BJ (cell line): ENCODE measurements at places on chromosomes 16 and 17.

DNA sequence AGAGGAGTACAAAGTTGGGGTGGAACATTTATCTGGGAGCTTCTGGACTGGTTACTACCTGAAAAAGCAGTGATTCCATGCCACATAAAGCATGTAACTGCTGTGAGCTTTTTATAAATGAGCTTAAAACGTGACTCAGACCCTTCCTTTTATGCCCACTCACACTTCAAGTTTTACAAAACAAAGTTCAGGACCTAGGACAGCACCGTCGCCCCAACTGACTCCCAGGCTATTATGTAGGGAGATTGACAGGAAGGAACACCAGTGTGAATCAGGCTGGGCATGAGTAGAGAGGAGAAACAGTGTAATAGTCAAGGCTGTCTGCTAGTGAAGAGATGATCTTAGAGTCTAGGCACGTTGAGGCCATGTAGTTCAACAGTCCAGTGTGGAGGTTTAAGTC is 91.6 kb upstream of the DNAH9 start:
- DNase-seq = no peak

DNA sequence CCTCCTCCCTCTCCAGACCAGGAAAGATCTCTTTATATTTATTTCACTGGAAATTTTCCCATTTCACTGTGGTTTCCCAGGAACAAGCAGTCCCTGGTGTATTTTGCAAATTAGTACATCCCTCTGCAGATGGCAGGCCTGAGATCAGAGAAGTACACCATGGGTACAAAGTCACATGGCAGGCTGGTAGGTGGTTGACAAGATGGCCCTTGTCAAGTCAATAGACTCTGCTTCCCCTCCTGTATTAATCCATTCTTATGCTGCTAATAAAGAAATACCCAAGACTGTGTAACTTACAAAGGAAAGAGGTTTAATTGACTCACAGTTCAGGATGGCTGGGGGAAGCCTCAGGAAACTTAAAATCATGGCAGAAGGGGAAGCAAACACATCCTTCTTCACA is 51.6 kb upstream of the KSR1 start:
- DNase-seq = no peak

DNA sequence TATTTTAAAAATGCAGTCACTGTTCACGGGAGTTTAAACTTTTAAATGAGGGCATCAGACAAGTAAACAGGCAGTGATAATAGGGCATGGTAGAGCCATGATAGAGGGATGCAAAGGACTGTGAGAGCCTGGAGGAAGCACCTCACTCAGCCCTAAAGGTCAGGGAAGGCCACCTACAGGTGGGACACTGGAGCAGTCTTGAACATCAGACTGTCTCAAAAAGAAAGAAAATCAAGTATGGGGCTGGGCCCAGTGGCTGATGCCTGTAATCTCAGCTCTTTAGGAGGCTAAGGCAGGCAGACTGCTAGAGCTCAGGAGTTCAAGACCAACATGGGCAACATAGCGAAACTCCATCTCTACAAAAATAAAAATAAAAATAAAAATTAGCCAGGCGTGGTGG is 31.0 kb upstream of the DHRS7B start:
- DNase-seq = no peak

DNA sequence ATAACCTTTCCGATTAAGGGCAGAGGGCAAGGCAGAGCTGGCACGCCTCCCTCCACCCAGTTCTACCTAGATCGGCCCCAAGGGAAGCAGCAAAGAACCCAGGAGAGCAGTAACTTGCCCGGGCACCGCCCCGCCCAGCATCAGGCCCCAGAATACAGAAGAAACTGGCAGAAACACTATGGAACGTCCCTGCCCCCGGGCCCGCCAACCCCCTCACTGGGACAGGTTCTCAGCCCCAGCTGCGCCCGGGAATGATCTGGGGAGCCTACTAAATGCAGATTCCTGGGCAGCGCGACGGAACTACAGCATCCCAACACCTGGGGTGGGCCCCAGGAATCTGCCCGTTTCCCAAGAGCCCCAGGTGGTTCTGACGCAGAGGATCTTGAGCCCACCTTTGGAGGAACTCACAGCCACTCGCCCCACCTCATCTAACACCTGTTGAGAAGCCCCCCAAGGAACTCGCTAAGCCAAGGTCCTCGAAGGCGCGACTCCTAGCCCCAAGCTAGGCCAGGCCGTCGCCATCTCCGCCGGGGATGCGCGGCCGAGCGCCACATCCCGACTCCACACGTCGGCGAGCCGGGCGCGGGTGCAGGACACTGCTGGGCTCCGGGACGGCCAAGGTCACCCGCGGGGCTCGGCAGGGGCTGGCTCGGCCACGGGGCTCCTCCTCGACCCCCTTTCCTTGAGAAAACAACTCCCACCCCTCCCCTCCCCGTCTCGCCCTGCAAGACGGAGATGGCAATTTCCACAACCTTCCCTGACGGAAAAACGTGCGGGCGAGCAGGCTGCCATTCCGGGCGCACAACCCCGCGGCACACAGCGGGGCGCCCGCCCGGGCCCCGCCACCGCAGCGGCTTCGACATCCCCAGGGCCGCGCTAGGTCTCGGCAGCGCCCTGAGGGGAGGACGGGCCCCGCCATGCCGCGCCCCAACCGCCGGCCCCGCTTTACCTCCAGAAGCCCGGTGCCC is 913 bp downstream of the CDIP1 start:
- DNase-seq = no peak

DNA sequence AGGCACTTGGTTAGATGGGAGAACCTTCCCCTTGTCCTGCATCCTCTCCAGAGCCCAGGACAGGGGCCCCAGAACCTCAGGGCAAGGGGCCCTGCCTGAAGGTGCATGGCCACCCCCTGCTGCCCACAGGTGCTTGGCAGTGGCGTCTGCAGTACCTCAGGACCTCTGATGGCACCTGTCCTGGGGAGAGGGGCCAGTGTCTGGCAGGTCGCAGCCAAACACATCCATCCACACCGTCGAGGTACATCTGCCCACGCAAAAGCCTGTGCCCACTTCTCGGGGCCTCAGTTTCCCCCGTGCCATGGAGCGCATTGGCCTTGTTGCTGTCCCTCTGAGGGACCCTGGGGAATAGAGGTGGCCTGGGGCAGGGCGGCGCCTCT is 9.3 kb downstream of the MAP2K3 start:
- DNase-seq = no peak

GRCh38 chr17:61395409-61395982 is 4.1 kb upstream of the TBX2 start:
- DNase-seq = no peak

GRCh38 chr17:67520916-67521774 is 144.1 kb downstream of the PITPNC1 start:
- DNase-seq = no peak

GRCh38 chr16:12511708-12512107 is 292.0 kb downstream of the CPPED1 start:
- DNase-seq = no peak

DNA sequence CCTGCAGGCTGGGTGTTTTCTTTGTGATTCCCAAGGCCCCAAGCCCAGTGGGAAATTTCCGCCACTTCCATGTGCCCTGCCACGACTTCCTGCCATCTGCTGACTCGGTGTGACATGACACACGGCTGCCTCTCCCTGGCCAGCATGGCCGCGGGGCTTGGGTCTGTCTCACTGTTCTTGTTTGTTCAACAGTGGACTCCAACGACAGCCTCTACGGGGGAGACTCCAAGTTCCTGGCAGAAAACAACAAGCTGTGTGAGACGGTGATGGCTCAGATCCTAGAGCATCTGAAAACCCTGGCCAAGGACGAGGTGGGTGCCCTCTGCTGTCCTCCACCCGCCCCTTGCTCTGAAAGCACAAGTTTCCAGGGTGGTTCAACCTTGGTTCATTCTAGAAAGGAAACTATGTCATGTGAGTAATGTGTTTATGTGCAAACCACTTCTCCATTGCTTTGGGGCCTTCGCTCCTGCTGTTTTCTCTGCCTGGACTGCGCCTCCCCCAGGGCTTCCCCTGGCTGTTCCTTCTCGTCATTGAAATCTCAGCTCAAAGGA is 26.8 kb downstream of the KNOP1 start:
- DNase-seq = no peak

GRCh38 chr17:17755715-17756114 is 74.5 kb downstream of the RAI1 start:
- no peak for DNase-seq

DNA sequence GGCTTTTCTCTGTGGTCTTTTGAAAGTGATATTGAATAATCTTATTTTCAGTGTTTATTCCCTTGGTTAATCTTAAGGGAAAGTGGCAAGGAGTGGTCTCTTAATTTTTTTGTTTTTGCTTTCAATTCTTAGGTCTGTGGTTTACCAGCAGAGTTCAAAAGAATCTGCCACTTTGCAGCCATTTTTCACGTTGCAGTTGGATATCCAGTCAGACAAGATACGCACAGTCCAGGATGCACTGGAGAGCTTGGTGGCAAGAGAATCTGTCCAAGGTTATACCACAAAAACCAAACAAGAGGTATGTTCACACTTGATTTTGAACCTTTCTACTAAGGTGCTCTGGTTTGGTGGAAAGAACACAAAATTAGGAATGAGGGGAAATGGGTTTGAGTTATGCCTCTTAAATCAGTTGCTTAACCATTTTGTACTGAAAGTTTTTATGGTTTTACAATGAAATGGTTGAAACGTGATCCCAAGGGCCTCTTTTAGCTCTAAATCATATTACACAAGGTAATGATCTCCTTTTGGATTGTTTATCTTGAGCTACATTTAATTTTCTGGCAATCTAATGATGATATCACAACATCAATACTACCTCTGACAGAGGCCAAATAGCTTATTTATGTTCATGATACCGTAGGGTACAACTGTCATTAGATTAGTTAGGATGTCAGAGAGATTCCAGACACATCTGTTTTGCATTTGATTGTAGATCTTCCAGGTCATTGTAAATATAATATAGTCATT is 51.6 kb upstream of the CRISPLD2 start:
- no peak for DNase-seq

DNA sequence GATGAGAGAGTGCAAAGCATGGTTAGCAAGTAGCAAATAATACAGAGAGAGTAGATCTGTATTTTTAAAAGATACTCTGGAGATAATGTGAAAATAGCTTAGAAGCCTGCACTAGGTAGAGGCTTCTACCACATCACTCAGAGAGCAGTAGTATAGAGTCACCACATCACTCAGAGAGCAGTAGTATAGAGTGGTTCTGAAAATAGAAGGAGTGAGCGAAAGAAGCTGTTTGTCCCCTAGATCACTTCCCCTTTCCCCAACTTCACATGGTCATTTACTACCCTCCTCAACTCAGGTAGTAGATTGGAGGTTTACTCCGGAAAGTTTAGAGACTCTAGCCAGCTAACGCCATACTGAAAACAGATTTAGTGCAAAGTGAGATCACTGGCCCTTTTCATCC is 17.1 kb downstream of the DGKE start:
- DNase-seq = no peak

DNA sequence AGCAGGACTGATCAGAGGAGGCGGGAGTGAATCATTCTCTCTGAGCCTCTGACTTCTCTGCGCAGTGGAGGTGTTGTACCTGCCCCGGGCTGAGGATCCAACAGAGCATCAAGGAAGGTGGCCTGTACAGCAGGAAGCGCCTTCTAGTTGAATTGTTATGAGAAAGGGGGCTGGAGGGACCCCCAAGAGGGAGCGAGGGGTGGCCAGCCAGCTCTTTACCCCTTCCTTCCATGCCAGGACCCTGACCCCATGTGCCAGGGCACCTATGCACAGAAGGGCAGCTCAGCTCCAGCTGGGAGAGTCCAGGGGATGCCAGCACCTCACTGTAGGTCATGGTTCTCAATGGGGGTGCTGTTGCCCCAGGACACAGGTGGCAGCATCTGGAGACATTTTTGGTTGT is 149.3 kb downstream of the SDK2 start:
- DNase-seq = no peak

DNA sequence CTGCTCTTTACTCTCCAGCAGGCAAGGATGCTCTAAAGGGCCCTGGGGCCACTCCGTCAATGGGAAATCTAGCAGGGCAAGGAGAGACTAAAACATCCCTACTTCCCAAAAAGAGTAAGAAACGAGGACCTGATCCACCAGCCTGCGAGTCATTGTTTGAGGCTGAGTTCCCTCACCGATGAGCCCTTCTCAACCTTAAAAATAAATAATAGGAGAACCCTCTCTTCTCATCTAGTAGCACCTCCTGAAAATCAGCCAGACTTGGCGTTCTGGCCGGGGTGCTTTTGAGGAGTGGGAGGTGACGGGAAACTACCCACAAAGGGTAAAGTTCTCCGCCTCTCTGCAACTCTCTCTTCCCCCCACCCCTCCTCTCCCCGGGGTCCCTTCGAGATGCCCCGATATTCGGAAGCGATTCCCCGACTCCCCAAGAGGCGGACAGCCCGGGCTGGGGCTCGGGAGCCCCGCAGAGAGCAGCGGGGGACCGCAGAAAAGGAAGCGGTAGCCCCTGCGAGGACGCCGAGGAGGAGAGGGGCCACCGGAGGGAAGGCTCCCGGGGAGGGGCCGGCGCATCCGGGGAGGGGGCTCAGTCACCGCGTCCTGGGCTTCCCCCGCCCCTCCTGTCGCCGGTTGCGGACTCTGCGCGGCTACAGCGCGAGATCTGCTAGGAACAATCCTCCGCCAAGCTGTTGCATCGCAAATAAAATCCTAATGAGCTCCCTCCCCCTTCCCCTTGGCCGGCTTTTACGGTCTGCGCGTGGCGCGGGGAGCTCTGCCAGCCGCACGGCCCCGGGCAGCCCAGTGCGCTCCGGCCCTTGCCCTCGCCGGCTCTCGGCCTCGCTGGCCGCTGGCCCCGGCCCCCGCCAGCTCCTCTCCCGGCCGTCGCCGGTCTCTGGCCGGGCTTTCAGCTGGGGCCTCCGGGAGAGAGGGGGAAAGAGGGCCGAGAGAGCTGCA is 1.3 kb downstream of the HOXB9 start:
- no peak for DNase-seq

GRCh38 chr16:68676113-68676860 is 31.2 kb downstream of the CDH3 start:
- no peak for DNase-seq

DNA sequence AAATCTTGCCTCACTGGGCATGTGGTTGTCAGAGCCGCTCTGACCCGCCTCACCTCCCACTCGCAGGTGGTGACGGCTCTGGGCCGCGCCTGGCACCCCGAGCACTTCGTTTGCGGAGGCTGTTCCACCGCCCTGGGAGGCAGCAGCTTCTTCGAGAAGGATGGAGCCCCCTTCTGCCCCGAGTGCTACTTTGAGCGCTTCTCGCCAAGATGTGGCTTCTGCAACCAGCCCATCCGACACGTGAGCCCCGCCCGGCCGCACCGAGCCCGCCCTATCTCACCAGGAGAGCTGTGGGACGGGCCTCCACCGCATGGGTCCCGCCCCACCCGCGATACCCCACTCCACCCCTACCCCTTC is 4.0 kb downstream of the TGFB1I1 start:
- DNase-seq = no peak

- no peak for DNase-seq
Measured at GRCh38 chr16:1706386-1707192, 594 bp downstream of the MAPK8IP3 start.
